ENCODE measurements at places on chromosomes 2 and 18.
A peak's percentile ranks its signal among the peaks of the same experiment; 100 is the strongest.

- peak; percentile 39 for DNase-seq
Measured at GRCh38 chr2:233387667-233388528, 33.6 kb downstream of the DGKD start.

DNA sequence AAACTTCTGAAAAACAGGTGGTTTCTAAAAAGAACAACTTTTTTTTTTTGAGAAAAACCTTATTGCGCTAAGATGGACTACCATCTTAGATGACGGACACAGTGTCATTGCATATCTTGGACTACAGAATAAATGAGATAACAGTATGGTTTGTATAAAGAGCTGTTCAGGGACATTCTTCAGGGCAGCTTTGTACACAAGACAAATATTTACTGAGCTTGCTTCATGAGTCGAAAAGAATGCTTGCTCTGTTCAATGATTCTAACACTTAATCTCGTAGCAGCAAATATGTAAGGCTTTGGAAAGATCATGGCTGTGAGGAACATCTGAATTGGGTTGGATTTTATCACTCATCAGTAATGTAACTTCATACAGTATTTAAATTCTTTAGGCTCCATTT is 282.5 kb upstream of the CWC22 start:
- no peak for DNase-seq

GRCh38 chr2:39874236-39874635 is 95.2 kb upstream of the THUMPD2 start:
- DNase-seq, result no peak

- DNase-seq, result no peak
Measured at GRCh38 chr2:147927053-147927588, 82.3 kb downstream of the ACVR2A start.

DNA sequence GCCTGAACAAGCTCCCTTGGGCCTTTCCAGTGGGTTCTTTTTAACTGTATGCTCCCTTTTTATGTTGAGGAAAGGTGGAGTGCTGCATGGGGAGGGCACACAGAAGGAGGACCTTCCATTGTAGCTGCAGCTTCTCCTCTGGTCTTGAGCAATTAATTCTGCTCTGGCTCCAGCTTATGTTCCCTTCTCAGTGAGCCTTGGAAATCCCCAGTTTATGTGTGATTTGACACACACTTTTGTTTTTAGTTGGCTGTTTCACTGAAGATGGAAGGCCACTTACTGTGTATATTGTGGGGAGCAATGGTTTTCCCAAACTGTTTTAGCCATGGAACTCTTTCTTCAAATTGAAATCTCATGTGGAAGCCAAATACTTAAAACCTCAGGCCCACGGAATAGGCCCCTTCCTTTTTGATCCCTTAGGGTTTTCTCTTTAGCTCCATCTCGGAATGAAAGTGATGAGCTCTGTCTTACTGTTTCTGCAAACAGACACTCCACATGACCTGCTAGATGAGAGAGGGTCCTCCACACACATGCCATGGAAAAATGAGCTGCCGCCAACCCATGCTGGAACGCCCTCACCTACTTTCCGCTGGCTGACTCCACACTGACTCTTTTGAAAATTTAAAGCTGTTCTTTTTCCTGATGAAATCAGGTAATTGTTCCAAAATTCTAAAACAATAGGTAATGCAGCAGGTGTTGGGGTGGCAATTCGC is 280.9 kb upstream of the SIX2 start:
- DNase-seq, result no peak

- DNase-seq, result no peak
Measured at GRCh38 chr2:173942861-173943523, 22.2 kb downstream of the SP3 start.

GRCh38 chr2:114762376-114762775 is 319.9 kb downstream of the DPP10 start:
- DNase-seq, result no peak

GRCh38 chr2:144501118-144501517 is 18.8 kb downstream of the ZEB2 start:
- DNase-seq, result no peak

GRCh38 chr2:49042488-49042887 is 111.8 kb downstream of the FSHR start:
- DNase-seq, result no peak

- DNase-seq, result no peak
Measured at GRCh38 chr18:67916097-67916496, 399.6 kb upstream of the DSEL start.

DNA sequence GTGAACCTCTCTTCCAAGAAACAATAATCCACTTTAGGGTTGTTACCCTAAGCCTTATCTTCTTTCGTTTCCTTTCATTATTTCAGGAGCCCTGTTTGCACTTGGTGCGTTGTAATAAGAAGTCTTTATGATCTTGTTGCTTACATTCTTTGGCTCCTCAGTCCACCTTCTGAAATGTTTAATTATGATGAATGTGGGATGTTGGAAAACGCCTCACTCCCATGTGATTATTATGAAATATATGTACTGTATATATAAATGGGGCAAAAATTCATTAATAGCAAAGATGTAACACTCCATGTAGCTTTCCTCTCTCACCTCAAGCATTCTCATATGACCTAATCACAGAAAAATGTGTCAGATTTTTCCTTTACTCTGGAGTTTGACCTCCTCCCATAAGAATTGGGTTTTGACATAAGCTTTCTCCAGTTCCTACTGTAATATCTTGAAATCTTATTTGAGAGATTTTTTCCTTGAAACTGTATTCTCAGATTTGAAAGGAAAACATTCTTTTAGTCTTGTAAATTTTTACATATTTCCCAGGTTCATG is 397.2 kb upstream of the FANCL start:
- DNase-seq, result no peak

GRCh38 chr2:50672282-50672681 is 359.6 kb downstream of the NRXN1 start:
- DNase-seq, result no peak

DNA sequence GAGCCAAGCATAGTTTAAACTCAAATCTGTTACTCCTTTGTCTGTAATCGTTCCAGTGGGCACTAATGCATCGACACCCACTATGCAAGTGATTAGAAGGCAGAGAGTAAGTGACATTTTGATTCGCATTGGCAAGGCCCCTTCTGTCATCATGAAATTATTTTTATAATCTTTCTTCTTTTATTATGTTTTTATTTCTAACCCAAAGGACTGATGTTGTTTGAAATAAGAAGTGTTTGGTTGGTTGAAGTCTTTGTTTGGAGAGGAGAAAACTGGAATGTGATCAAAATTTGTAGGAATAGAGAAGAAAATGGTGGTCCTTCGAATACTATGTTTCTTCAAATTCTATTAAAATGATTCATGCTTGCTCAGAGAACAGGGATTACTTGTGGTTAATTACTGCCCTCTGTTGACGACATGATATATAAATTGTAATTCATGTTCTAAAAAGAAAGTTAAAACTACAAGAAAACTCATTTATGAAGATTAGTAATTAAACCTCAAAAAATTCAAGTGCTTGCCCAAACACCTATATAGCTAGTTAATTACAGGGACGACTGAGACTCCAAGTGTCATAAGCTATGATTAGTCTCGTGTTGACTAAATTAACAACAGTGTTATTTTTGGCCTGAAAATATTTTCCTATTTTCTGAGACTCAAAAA is 26.4 kb upstream of the TFPI start:
- DNase-seq, result peak; percentile 15

DNA sequence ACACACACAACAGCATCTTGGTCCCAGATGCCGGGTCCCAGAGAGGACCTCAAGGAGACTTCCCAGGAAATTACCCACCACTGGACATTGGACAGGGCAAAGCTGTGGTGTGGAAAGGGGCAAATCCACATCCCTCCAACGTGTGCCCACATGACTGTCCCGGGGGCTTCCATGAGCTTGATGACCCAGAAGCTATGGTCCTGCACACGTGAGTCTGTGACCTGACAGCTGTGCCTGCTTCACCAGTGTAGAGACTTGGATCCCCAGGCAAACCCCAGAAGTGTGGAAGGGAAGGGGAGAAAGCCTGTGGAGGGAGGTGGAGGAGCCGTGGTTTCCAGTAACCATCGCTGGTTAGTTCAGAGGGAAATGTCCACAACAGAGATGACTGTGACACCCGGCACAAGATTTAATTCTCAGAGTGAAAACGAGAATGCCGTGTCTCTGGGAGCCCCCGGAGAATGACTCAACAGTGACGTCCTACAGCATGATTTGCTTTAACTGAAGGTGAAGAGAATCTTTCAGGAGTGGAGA is 19.1 kb upstream of the GPR55 start:
- DNase-seq, result no peak

DNA sequence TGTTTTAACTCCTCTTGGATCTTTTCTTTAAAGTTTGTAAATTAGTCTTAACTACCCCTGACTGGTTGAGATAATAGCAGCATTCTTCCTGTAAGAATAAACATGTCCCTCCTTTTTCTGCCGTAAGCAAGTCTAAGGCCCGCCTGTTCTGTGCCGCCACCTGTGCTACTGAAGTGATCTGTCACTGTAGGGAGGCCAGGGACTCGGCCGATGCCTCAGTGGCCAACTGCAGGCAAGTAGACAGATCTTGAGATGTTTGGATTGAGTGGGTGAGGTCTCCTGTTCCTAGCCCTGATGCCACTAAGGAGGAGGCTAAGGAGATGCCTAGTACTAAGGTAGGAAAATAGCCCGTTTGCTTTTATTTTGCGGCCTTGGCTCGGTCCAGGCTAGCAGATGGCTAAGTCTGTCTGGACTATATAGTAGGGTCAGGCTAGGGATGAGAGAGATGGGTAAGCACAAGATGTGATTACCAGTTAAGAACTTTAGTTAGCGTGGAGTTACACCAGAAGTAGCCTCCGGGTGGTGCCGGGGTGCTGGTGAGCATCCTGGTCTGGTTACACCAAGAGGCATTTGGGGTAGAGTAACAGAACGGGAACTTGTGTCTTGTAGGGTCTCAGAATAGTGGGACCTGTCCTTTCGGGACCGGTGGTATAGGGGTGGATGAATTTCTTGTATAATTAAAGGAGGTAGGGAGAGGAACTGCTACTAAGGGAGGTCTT is 584.2 kb downstream of the SUCLG1 start:
- no peak for DNase-seq

GRCh38 chr18:68275616-68276015 is 439.3 kb downstream of the TMX3 start:
- no peak for DNase-seq

- DNase-seq, result no peak
Measured at GRCh38 chr2:27958711-27959378, 68.3 kb downstream of the BABAM2 start.

- DNase-seq, result no peak
Measured at GRCh38 chr2:98556344-98557033, 51.8 kb downstream of the COA5 start.

GRCh38 chr2:15645720-15646385 is 54.2 kb downstream of the DDX1 start:
- no peak for DNase-seq

- DNase-seq, result no peak
Measured at GRCh38 chr2:30366199-30366691, 80.8 kb upstream of the LCLAT1 start.

- DNase-seq, result no peak
Measured at GRCh38 chr18:59065684-59066083, 74.0 kb upstream of the SEC11C start.

DNA sequence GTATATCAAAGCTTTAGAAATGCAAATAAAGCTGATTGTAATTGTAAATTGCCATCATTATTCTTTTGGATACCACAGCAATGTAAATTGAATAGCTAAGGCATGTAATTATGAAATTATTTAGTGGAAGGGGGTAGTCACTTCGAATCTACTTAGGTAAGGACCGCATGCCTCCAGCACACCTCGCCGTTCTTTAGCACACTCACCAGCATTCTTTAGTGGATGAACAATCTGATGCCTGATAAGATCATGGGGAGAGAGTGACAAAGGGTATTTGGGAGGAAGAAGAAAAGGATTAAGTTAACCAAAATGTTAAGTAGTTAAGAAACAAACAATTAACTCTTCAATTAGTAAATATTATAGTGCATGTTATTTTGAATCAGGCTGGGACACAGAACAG is 46.4 kb upstream of the DSC1 start:
- DNase-seq, result no peak

GRCh38 chr2:127104881-127105655 is 1.9 kb downstream of the BIN1 start:
- no peak for DNase-seq

DNA sequence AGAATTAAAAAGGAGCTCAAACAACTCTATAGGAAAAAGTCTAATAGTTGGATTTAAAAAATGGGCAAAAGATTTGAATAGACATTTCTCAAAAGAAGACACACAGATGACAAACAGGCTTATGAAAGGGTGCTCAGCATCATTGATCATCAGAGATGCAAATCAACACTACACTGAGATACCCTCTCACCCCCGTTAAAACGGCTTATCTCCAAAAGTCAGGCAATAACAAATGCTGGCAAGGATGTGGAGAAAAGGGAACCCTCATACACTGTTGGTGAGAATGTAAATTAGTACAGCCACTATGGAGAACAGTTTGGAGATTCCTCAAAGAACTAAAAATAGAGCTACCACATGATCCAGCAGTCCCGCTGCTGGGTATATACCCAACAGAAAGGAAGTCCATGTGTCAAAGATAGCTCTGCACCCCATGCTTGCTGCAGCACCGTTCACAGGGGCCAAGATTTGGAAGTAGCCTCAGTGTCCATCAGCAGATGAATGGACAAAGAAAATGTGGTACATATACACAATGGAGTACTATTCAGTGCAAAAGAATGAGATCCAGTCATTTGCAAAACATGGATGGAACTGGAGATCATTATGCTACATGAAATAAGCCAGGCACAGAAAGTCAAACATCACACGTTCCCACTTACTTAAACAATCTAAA is 46.7 kb upstream of the B3GNT7 start:
- no peak for DNase-seq

DNA sequence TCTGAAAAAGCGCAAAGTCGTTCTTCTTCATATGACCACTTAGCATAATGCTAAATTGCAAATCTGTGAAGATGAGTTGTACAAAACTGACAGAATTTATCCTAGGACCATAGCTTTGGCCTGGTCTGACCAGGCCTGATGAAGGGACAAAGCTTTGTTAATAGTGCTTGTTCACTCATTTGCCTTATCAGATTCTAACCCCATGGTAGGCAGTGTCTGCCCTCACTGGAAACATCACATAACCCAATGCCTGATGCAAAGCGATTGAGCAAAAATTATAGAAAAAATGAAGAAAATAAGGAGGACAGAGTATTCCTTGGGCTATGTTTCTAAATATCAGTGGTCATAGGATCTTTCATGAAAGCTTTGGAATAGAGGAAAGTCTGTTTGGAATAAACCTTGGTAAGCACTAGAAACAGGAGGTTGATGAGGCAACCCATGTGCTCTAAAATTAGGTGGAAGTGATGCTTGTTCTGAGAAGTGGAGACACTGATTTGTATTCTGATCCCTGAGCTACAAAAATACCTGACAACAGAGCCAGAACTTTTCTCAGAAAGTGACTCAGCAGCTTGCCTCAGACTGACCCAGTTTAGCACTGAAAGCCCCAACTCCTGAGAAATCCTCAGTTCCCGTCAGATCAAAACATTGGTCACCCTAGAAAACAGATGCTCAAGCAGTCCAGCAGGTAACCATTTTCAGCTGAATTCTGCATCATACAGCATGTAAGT is 131.4 kb upstream of the MAPRE2 start:
- no peak for DNase-seq

GRCh38 chr2:30957591-30957990 is 150.3 kb upstream of the CAPN13 start:
- no peak for DNase-seq

- DNase-seq, result no peak
Measured at GRCh38 chr2:226445216-226445861, 354.3 kb downstream of the IRS1 start.

- DNase-seq, result no peak
Measured at GRCh38 chr18:62048279-62048678, 138.6 kb downstream of the PIGN start.

Measured in NCI-H2029 treated with DMSO at 0.1 percent for 48 hours (cell line).